ENCODE measurements at places on chromosomes 7 and 10.

DNA sequence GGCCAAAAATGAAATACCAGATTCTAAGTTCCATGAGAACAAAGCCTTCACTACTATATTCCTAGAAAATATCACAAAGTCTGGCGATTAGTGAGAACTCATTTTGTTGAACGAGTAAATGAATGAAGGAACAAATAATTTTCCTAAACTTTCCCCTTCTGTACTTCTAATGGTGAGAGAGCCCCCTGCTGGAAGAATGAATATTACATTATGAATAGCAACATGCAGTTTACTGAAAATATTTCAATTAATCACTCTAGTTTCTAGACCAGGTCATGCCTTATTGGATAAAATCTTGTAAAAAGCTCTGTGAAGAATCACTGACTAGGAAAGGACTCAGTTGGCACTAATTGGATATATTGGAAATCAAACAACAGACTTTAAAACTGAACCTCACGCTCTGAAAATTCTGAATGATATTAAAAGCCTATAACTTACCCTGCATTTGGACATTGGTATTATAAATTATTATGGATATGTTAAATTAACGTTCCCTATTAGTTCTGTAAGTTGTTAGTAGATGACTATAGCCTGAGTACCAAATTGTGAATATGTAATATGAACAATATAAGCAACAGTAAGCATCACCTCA lies 32.4 kb upstream of the MTPN start:
- DNase-seq: no peak

DNA sequence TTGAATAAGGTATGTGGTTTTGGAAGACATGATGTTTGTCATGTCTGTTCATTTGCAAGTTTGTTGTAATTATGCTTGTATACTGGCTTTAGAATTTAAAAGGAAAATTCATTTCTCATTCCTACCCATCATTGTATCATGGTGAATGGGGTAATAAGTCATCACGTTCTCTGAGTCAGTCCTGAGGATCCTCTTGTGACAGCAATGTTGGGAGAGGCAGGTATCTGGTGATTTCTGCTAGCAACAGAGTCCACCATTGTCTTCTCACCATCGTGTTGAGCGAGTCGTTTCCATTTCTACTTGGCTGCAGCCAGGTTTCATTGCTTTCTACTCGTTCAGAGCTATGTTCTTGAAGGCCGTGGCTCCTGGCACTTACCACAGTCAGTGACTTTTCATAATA lies 16.3 kb downstream of the CUL1 start:
- no peak for DNase-seq

DNA sequence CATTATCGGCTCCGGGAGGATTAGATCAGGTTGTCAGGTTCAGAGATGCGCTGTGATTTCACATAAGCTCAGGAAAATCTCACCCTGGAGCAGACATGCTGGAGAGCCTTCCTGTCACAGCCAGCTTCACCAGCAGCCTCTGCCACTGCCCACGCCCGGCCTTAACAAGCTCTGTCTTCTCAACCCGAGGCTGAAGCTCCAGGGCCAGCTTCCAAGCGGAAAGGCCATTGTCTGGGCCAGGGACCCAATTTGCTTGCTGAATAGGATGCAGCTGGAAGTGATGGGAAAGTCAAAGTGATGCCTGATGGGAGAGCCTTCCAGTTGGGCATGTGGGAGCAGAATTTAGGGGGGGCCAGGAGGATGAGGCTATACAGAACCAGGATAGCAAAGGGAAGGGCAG lies 36.3 kb downstream of the C10orf105 start:
- no peak for DNase-seq

DNA sequence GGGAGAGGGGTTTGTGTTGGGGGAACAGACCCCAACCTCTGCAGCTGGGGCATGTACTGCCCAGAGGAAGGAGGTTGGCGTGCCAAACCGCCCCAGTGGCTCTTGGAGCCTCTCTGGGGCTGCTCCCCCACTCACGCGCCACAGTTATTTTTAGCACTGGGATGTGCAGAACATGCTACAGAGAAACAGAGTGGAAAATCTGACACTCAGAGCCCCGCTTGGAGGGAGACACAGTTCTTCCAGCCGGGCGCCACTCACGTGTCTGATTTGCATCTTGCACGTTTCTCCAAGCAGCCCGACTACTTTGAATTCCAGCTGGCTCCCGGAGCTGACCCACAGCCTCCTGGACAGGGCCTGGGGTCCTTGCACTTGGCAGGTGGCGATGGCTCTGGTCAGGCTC lies 182.0 kb downstream of the RPS24 start:
- DNase-seq: peak; percentile 17

GRCh38 chr10:114703377-114704107 lies 45.5 kb upstream of the ABLIM1 start:
- no peak for DNase-seq

DNA sequence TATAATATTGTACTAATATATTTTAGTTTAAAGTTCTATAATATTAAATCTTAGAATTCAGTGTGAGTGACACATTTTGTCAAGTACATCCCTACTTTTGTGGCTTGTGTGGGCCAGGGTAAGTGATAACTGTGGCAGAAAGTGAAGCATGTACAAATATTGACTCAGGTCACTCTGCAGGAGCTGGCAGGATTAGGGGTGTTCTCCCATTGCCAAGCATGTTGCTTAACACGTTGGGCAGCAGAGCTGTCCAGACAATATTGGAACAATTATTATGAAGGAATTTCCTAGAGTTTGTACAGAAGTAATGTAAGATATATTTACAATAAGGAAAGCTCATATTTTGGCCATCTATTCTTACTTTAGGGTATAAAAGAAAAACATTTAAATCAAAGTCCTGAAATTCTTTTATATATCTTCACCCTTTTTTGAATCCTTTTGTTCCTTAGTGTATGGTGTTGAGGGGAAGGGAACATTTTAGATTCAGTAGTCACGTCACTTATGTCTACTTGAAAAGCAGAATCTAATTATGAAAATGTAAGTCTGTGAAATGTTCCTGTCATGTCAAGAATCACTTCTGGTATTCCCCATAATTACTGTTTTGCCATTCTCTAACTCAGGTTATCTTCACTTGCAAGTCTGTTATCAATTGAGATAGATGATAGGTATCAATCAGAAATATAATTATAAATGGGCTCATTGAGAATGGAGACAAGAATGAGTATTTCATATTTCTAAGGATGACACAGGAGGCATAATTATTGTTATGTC lies 4.0 kb downstream of the HDAC9 start:
- no peak for DNase-seq

DNA sequence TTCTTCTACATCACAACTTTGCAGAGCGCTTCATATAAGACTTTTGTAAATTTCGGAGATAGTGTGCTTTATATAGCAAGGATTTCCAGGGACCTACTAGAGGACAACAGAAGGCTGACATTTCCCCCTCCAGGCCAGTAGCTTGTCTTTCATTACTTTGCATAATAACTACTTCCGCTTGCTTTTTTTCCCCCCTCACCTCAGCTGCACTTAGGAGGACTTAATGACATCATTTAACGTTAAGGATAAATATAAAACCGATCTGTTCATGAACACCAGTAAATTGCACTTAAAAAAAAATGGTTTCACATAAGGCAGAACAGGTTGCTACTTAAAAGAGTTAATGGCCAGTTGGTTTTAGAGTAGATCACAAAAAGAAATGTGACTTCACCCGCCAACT lies 172.3 kb downstream of the AUTS2 start:
- DNase-seq: no peak

DNA sequence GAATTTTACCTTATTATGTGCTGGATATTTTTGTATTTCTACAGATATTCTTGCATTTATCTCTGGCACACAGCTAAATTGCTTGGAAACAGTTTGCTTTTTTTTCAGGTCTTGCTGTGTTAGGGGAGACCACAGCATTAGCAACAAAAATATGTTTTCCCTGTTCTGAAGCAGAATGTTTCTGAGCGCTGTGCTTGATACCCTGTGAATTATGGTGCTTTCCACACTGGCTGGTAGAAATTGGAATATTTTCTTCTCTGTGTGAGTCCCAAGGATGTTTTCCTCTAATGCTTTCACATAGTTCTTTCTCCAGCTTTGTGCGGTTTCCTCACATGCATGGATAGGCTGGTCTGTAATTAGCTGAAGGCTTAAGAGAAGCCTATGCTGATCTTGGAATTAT lies 651.6 kb upstream of the IGFBP3 start:
- no peak for DNase-seq

DNA sequence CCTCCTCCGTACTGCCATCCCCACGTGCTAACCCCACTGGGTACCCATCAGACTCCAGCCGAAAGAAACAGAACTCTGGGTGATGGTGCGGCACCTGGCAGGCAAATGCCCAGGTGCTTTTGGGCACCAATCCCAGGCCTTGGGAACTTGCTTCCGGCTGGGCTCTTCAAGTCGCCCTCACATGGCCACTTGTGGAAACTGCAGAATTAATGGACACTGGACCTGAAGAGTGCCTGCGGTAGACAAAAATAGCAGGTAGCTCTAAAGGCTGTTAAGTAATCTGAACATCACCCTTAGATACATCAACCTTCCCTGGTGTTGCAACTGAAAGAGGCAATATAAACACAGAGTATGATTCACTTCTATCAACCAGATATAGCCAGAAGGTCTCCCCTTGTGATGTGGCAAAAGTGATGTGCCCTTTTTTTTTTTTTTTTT lies 644.4 kb downstream of the GRM8 start:
- DNase-seq: no peak

DNA sequence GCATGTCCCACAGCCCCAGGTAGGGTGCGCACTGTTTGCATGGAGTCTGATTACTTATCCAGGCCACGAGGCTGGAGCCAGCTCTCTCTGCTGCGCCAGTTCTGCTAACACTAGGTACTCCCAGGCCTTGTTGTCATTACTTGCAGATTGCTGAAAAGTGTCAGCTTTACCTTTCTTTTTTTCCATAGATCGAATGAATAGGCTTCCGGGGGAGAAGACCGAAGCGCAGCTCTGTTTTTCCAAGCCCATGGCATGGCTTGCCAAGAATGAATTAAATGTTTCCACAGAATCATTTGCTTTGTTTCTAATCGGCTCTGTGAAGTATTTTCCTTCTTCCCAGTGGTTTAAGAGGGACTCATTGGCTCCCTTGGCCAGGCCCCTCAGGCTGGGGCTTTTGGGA lies 285.8 kb downstream of the BMPER start:
- DNase-seq: no peak

DNA sequence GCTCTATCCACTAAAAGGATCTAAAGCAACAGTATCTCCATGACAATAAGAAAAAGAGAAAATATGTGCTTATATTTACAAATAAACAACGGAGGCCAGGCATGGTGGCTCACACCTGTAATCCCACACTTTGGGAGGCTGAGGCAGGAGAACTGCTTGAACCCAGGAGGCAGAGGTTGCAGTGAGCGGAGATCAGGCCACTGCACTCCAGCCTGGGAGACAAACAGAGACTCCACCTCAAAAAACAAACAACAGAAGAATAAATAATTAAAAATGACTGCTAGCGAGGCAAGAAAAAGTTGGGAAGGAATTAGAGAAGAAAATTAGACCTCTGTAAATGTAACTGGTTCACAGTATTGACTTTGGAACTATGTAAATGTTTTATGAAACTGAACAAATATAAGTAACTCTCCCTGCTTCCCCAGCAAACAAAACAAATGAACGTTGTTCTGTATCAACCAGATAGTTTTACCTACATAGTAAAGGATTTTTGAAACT lies 17.1 kb downstream of the TRIM24 start:
- no peak for DNase-seq

DNA sequence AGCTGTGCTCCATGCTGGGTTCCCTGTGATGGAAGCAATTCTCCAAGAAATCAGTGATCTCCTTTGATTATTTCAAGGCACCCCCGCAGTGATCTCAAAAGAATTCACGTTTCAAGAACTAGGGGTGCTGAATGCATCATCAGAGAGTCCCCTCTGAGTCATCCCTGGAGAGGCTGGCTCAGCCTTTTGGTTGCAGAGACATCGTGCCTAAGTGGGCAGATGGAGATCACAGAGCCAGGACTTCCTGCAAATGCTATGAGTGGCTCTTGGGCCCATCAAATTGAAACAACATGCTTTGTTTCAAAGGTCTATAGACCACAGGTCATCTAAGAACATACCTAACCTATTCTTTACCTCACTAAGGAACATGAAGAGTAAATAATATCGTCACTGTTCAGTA lies 41.5 kb upstream of the PLEKHA1 start:
- no peak for DNase-seq

DNA sequence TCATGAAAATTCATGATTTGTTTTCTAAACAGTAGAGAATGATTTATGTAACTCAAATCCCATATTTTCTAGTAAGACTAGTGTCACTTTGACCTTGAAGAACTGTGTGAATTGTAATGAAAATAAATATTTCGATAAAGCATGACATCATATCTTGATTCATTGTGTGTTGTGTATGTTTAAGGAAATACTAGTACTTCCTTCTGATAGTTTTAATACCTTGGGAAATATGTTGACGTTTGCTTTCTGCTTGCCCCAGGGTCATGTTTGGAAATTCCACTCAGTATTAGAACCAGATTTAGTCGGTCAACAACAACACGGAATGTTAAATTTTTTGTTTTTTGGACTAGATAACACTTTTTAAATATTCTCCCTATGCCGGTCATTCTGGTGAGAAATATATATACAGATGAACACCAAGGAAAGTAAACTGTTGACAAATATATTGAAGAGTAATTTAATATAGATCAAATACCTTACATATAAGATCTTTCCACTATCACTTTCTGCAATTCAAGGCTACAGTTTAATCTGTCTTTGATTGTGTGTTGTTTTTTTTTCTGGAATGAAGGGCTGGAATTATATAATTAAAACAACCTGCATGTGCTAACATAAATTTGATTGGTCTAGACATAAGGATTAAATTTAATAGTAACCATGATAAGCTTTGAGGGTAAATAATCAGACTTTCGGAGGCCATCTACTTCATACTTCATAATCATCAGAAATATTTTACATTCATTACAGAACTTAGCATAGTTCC lies 126.2 kb downstream of the MDFIC start:
- DNase-seq: no peak

GRCh38 chr7:22997871-22998518 lies 15.9 kb downstream of the HYCC1 start:
- DNase-seq: no peak

DNA sequence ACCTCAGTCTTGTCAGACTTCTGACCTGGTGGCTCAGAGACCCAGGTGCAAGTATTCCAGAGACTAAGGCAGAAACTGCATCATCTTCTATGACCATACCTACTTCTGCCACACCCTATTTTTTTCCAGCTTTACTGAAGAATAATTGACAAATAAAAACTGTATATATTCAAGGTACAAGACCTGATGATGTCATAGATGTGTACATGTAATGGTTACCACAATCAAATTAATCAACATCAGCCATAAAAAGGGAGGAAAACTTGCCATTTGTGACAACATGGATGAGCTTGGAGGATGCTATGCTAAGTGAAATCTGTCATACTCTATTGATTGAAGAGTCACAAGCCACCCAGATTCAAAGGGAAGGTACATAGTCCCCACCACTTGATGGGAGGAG lies 815.6 kb downstream of the SORCS1 start:
- no peak for DNase-seq

GRCh38 chr10:37739181-37739580 lies 118.2 kb downstream of the ZNF248 start:
- no peak for DNase-seq

- DNase-seq: no peak
Observed at GRCh38 chr7:131596785-131597184, 40.4 kb upstream of the PODXL start.

GRCh38 chr7:129853661-129854268 lies 99.0 kb downstream of the UBE2H start:
- DNase-seq: no peak

Data from caudate nucleus (tissue), 63 donors.